Dermis microvascular lymphatic vessel endothelial cell (primary cell): ENCODE measurements at places on chromosomes 16 and 17.
A peak's percentile ranks its signal among the peaks of the same experiment; 100 is the strongest.

GRCh38 chr17:13374203-13375143 is 227.3 kb downstream of the HS3ST3A1 start:
- no peak for DNase-seq

- DNase-seq, result peak; percentile 68
These were observed 79.2 kb downstream of the MYH11 start for GRCh38 chr16:15777533-15778203.

- DNase-seq, result peak; percentile 56
These were observed 15.8 kb upstream of the EEF2K start for GRCh38 chr16:22190081-22190775.

DNA sequence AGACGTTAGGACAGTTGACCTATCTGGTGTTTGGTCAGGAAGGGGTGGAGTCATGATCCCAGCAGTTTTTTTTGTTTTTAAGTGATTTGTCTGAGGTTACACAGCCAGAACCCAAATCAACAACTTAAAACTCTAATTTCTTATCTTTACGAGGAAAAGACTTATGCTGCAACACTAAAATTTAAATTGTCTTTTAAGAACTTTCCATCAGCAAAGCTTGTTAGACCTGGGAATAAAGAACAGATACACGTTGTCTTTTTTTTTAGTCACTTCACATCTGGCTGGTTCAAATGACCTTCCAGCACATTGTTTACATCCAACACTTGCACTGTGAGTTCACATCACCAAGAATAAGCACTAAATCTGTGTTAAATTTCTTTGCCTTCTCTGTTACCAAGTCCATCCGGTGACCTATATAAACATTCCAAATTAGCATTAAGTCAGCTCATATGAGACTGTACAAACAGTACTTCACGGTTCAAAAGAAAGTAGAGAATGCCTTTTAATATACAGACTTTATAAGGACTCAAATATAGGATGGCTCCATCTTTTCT is 115.0 kb downstream of the HS3ST2 start:
- no peak for DNase-seq

DNA sequence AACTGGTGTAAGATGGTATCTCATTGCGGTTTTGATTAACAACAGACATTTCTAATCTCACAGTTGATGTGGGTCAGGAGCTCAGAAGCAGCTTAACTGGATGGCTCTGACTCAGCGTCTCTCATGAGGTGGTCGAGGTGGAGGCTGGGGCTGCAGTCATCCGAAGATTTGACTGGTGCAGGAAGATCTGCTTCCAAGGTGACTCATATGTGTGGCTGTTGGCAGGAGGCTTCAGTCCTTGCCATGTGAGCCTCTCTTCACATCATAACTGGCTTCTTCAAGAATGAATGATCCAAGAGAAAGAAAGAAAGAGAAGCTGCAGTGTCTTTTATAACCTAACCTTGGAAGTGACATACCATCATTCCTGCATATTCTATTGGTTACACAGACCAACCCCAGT is 376.1 kb downstream of the SEC14L1 start:
- no peak for DNase-seq

- no peak for DNase-seq
These were observed 4.8 kb downstream of the BCAR1 start for GRCh38 chr16:75246504-75247205.

DNA sequence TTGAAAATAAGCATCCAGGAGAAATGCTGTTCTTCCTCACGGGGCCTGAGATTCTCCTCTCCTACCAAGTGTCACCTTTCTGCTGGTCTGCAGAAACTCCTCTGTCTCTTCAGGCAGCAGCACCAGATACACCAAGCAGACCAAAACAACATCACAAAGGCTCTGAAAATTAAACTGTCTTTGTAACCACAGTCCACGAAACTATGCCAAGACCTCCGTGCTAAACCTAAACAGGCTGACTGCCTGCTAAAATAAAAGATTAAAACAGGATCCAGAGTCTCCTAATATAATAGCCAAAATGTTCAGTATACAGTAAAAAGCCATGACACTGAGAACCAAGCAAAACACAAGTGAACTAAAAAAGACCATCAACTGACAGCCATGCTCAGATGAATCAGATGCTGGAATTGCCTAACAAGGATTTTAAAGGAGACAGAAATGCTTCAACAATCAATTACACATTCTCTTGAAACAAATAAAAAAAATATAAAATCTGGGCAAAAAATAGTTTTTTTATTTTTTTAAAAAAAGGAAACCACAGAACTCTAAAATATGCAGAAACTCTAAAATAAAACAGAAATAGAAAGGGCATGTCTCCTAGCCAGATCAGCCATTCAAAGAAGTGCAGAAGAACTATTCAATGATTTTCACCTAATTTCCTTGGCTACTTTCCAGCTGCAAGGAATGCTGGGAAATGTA is 50.3 kb upstream of the TOX3 start:
- no peak for DNase-seq

DNA sequence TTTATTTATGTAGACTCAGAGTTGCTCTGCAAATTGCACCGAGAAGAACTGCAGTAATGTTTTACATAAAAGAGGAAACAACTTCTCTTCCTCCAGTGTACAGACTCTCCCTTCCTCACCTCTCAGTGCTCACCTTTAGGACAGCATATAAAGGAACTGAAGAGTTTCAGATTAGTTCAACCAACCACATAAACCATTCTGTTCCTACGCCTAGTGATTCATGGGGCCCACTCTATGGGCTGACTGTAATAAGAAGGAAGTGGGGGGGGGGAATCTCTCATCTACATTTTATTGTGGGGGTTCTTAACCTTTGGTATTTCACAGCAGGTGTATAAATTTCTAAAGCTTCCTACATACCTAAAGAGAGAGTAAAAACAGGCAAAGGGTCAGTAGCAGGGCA is 18.3 kb downstream of the ZSWIM7 start:
- DNase-seq, result no peak

GRCh38 chr17:16086957-16087356 is 87.3 kb downstream of the TTC19 start:
- no peak for DNase-seq

DNA sequence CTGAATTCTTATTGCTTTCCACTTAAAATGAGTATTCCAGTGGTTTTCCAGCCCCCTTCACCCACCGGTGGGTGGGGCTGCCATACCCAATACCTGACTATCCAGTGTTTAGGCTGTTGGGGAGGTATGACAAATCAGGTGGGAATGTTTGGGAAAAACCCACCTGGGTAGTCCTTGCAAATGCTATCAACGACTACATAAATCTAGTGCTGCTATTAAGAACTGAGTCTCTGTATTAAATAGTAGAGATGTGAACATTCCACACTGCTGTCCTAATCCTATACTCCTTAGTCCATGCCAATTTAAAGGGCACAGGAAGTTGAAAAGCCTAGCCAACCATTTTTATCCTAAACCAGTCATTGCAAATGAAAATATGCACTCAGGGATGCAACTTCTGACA is 126.6 kb downstream of the AXIN2 start:
- DNase-seq, result no peak

GRCh38 chr17:36931697-36932382 is 5.4 kb upstream of the LHX1 start:
- no peak for DNase-seq

DNA sequence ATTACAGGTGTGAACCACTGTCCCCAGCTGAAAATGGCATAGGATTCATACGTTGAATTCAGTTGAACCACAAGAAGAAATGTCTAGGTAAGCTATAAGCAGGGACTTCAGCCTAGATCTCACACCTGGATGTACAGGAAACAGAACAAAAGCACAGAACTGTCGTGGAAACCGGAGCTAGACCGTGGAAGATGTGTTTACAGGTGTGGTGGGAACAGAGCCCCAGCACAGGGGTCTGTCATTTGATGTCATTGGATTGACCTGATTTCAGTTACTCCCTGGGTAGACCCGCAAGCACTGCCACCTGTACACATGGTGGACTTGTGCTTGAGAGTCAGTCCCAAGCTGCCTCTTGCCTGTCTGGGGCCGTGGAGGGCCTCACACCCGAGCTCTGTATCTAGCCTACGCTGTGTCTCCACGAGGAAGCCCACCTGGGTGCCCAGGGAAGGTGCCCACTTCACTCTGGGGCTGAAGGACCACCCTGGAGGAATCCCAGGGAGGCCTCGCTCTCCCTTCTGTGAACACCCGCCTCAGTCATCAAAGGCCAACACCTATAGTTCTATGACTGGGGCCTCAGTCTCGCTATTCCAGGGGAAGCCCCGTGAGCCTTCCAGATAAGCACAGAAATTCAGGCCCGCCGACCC is 32.2 kb upstream of the MLKL start:
- DNase-seq, result no peak

DNA sequence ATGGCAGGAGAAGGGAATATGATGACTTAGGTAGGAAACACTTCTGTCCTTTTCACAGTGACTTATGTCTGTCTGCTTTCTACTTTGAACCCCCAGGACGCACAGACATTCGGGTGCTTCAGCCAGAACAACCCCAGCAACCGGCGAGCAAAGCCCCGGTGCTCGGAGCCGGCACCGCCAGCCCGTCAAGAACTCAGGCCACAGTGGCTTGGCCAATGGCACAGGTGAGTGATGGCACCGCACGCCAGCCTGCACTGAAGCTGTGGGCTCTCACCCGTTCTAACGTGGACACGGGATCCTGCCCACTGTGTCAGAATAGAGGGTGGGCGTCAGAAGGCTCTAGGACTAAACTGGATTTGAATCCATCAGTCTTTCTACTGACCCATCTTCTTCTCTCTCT is 79.4 kb upstream of the CLEC18A start:
- DNase-seq, result no peak

GRCh38 chr16:70601576-70602575 is 44.5 kb upstream of the IL34 start:
- no peak for DNase-seq

DNA sequence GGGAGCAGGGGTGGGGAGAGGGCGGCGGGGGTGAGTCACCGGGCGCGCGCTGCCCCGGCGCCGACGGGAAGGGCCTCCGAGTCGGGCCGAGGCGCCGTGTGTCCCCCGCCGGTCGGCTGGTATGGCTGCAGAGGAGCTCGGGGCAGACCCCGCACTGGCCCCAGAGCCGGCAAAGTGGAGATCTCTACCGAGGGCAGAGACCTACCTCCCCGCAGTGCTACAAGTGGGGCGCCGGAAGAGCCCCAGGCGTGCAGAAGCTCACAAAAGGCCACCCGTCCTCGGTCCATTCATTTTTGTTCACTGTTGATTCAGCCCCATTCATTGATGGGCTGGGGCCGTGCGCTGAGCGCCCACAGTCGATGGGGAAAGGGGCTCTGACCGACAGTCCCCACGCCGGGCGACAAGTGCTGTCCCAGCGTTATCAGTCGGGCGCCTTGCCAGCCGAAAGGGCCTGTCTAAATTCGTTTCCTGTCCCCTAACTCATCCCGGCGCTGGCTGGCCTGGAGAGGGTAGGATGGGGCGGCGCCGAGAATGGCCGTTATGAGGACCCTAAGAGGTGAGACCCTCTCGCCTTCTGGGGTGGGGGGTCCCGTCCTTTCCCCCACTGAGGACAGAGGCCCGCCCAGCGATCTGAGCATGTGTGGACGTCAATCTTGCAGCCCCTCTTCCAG is 709 bp upstream of the ENO3 start:
- no peak for DNase-seq

DNA sequence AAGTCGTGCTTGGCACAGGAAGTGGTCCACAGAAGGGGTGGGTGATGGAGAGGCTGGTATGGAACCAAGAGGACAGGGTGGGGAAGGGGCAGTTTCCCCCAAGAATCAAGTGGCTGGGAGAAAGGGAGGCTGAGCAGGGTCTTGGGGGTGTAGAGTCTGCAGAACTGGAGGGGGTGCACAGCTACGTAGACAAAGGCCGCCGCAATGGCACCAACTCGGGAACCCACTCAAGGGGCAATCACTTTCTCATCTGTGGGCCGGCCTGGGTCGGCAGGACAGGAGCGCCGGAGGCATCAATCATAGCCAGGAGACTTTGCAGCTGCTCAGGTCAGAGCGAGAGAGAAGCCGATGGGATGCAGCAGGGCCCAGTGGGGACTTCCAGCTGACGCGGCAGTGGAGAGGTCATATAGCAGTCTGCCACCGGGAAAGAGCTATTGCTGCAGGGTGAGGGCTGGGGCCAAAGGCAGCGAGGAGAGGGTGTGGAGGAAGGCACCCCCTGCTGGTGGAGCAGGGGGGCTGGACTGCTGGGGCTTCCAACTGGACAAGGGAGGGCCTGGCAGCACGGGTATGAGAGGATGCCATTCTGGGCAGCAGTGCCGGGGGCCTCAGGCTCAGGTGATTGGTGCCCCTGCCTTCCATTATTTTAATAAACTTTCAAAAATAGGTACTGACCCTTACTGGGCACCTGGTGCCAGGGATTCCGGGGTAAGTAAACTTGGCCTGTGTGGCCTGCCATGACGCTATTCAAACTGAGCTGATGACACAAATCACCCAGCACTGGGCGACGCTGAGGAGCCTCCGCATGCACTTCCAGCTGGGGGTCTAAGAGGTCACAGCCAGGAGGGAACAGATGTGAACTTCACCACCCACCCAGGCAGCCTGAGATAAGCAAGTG is 52.5 kb upstream of the MTSS2 start:
- peak; percentile 90 for DNase-seq

DNA sequence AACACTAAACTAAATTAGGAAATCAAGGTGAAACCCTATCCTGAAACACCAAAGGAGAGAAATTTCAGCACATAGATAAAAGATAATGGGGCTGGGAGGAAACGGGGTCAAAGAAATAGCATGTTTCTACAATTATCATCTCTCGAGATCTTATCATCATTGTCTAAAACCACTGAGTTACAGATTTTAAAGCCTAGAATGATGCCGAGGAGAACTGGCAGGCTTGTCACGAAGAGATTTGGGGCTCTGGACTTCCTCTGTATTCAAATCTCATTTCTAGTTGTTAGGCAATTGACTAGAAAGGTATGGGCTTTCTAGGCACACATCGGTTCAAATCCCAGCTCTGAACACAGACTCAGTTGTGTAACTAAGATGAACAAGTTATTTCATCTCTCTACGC is 9.3 kb downstream of the PDZD9 start:
- no peak for DNase-seq

GRCh38 chr17:41992576-41992975 is 24.7 kb downstream of the DNAJC7 start:
- DNase-seq, result no peak

DNA sequence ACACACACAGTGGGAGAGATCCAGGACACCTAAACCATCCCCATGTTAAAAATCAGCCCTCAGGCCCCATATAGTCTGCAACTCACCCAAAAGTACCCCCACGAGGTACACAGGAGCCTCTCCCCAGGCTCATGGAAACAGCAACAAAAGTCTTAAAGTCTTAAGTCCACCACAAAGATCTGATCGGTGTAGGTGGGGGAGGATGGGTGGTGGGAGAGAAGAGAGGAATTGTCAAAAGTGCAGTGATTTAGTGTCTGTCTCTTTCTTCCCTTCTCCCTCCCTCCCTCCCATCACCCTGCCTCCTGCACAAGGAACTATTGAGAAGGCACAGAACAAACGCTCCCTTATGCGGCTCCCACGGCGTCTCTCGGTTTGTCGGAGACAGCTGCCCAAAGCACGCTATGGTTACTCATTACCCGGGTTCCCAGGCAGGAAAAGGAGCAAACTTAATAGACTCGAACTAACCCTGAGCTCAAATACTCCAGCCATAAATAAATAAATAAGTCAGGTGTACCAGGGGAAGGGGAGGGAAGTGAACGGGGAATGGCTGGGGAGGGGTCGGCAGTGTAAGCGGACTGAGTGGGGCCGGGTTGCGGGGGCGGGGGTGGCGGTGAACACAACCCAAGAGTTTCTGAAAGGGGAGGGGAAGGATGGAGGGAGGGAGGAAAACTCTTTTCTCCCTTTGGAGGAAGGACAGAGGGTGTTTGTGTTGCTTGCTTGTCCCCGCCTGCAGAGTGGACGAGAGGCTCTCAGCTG is 477.4 kb downstream of the SLC39A11 start:
- DNase-seq, result no peak
